NCI-H69 (cell line): ENCODE measurements at places on chromosomes 6 and 20.

- no peak for DNase-seq
Measured at GRCh38 chr6:123811378-123811777, 7.7 kb downstream of the NKAIN2 start.

DNA sequence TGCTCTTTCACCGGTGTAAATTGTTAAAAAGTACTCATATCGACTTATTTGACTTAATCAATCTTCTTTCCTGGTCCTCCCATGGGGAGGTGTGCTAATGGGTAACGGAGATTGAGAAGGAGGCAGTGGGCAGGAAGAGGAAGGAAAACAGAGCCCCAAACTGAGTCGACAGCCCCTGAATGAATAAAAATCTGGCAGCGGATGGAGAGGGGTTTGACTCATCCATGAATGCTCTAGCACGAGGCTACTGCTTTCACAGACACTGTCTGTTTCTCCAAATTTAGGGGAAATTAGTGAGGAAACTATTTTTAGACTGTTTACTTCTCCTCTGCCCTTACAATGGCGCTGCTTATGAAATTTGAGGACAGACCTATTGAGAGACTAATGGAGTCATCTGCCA lies 142.2 kb upstream of the ATXN1 start:
- DNase-seq, result peak; percentile 90

- peak; percentile 61 for DNase-seq
Measured at GRCh38 chr20:45308117-45308778, at the start of gene MATN4. Gene MATN4, minus strand, starts transcription at chr20:45308299. Its CDS starts 2,717 bp downstream, at chr20:45305582.

- no peak for DNase-seq
Measured at GRCh38 chr6:66937180-66937579, 1230.2 kb upstream of the EYS start.

DNA sequence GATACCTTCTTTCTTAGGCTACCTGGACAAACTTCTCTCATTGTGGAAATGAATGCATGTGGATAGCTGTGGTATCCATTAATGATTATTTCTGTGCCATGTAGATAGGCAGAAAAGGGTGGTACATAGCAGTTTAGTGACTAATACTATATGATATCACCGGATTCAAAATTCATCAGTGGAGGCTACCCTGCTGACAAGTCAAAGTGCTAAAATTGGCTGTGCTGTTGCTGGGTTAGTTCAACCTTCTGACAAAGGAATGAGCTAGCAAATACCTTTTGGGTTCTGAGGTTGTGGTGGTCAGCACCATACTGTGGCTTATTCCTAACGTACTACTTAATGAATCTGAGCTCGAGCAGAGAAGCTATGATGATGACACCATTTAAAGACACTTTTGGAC lies 109.1 kb downstream of the TFAP2B start:
- no peak for DNase-seq

GRCh38 chr20:316316-317068 lies 8.9 kb upstream of the SOX12 start:
- no peak for DNase-seq

DNA sequence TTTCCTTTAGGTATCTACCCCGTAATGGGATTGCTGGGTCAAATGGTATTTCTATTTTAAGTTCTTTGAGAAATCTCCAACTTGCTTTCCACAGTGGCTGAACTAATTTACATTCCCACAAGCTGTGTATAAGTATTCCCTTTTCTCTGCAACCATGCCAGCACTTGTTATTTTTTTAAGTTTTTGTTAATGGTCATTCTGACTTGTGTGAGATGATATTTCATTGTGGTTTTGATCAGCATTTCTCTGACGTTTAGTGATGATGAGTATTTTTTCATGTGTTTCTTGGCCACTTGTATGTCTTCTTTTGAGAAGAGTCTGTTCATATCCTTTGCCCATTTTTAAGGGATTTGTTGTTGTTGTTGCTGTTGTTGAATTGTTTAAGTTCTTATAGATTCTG lies 871.1 kb downstream of the KIF16B start:
- no peak for DNase-seq

DNA sequence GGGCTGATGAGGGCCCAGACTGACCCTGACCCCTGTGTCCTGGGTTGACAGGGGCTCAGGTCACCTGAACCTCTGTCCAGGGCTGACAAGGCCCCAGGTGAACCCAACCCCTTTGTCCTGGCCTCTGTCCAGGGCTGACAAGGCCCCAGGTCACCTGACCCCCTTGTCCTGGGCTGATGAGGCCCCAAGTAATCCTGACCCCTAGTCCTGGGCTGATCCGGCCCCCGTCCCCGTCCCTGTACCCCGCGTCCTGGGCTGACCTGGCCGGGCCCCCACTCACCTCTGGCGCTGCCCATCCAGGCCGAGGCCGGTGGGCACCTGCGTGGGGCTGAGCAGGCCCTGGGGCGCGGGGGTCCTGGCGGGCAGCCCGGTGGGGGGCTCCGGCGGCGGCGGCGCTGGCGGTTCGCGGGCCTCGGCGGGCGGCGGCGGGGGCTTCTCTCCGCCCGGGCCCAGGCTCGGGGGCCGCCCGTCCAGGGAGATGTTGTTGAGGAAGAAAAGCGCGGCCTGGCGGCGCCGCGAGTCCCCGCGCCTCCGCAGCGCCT lies 379 bp downstream of the CABLES2 start:
- no peak for DNase-seq

DNA sequence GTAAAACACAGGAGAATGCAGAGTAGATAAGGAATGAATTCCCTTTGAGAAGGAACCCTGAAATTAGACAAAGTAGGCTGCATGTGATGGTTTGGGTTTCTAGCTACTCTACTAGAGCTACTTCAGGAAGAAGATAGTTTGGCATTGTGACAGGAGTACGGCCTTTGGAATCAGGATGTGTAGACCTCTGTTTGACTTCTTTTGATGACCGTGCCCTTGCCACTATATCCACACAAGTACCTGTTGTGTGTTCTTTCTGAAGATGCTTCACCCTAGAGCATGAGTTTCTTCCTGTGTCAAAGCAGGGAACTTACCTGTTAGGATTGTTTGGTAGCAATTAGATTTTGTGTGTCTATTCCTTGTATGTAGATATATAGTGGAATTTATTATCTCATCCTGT lies 41.7 kb downstream of the CD2AP start:
- DNase-seq, result peak; percentile 77

DNA sequence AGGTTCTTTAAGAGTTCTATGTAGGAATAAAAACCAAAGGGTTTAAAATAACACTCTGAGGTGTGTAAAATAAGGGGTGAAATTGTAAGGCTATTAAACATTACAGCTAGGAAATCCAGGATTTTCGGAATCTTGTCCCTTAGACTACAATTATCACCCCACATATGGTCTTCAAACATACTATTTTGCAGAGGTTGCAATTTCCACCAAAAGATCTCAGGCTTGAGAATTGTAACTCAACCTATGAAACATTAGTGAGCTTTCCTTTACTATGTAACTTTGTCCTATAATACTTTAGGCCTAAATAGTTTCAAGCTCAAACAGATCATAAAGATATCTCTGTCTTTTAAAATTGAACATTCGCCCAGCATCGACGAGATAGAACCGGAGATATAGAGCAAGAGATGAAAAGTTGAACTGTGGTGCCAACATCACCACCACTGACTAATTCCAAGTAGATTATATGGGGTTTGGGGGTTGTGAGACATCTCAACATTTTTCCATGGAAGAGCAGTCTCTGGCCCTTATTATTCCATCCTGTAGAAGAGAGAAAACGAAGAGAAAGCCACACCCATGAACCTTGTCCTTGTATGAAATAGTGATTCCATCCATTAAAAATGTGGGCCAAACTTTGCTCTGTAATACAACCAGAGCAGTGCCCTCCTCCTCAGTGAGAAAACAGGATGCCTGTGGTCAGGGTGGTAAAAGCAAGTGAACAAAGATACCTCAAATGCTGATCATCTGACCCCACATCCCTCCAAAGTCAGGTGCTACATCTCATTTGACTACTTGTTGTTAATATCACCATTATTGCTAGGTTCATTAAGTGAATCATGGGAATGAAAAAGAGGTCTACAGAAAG lies 284.5 kb upstream of the GJE1 start:
- DNase-seq, result no peak

GRCh38 chr6:145327586-145327985 lies 407.7 kb downstream of the EPM2A start:
- DNase-seq, result peak; percentile 59
